ENCODE measurements at places on chromosomes 1 and 21.

DNA sequence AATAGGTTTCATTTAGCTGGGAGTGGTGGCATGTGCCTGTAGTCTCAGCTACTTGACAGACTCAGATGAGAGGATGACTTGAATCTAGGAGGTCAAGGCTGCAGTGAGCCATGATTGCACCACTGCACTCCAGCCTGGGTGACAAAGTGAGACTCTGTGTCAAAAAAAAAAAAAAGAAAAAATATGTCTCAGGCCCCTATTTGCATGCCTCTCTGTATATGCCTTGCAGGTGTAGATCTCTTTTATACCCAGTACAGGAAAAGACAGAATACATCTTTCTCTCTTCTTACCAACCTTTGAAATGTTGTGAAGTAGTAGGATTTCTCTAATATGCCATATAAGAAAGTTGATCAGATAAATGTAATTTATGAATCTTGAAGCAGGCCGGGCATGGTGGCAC, 6.4 kb downstream of the CNR2 start:
- DNase-seq, result no peak

DNA sequence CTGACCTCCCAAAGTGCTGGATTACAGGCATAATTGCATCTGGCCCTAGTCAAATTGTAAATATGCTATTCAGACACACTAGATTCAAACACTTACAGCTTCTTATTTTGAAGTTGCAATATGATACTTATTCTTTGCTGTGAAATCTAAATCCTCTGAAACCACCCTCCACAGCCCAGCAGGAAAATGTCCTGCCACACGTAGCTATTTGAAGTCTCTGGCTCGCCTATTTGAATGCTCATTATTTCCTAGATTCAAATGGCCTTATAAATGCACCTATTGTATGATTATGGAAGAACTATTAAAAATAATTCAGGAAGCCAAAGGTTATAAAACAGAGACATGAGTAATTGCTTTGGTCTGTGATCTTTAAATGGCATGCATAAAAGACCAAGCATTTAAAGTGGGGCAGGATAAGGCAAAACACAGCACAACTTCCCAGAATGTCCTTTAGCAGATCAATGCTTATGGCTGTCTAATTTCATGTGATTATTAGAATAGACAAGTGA, 26.6 kb upstream of the FBXO28 start:
- DNase-seq, result no peak

DNA sequence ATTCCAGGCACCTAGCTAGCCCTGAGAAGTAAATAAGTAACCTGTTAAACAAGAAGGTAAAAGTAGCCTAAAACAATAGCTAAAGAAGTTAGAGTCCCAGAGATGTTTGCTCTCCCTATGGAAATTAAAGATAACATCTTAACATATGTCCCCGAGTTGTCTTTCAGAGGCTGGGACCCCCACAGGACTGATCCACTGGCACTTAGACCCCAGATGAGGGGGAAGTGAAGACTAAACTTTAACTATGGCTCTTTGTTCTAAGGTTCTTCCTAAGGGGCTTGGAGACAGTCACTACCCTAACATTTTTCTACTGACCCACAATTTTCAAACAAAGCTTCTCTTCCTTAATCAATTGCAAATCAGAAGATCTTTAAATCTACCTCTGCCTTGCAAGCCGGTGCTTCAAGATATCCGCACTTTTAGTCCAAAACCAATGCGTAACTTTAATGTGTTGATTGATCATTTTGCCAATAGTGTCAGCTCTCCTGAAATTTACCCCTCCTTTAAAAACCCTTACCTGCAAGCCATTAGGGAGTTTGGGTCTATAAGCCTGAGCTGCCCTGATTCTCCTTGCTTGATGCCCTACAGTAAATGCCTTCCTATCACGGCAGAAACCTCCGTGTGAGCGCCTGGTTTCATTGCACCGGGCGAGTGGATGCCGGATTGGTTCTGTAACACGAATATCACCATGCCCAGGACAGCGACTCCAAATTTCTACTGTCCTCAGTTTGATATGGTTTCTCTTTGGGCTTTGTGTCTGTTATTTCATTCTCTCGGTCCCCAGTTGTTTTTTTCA, 404.4 kb downstream of the SIPA1L2 start:
- DNase-seq, result no peak

DNA sequence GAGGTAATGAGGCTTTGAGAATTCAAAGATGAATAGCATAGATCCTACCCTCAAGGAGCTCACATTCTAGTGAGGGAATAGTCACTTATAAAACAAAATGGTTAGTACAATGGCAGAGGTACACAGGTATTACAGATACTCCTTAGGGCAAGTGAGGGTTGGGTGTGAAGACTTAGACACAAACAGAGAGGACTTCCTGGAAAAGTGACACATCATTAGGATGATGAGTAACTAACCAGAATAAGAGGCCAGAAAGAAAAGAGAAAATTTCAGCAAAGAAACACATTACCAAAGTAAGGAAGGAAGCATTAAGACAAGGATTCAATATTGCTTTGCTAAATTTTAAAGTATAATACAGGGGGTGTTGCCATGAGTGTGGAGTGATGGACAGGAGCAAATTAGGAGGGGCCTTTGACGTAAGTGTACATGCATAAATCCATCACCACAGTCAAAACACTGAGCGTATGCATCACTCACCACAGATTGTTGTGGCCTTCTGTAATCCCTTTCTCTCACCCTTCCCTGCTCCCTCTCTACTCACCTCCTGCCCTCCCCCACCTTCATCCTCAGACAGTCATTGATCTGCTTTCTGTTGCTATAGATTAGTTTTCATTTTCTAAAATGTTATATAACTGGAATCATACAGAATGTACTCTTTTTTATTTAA, 7.9 kb downstream of the CD53 start:
- no peak for DNase-seq

GRCh38 chr21:42839271-42840231, 39.8 kb downstream of the WDR4 start:
- no peak for DNase-seq

GRCh38 chr1:197415221-197415620, 147.2 kb downstream of the CRB1 start:
- DNase-seq, result no peak

- DNase-seq, result no peak
Observed at GRCh38 chr1:58312971-58313563, 233.5 kb downstream of the OMA1 start.

All from activated CD4-positive, CD25-positive, alpha-beta regulatory T cell (primary cell).